Retina (tissue), 1 donor: ENCODE measurements at places on chromosomes 2 and 18.

DNA sequence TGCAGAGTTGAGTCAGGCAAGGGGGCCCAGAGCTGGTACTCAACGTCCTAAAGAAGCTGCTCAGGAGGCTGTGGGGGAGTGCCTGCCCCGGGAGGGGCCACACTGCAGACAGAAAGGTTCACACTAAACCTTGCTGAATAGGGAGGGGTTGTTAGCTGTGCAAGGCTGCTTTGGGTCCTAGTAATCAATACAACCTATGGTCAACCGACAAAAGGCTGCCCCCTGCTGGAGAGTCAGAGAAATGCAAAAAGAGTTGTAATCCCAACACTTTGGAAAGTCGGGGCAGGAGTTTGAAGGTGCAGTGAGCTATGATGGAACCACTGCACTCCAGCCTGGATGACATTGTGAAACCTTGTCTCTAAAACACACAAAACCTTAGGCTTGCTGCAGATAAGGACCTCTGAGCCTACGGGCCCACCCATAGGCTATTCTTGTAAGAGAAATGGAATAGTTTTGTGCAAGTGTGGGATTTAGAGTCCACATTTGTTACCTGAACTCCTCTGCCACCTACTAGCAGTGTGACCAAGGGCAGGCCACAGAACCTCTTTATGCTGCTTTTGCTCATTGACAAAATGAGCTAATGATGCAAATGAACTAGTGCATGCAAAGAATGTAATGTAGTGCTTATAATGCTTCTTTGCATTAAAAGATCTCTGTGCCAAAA, 81.5 kb downstream of the PRPF40A start:
- DNase-seq: peak; percentile 74

DNA sequence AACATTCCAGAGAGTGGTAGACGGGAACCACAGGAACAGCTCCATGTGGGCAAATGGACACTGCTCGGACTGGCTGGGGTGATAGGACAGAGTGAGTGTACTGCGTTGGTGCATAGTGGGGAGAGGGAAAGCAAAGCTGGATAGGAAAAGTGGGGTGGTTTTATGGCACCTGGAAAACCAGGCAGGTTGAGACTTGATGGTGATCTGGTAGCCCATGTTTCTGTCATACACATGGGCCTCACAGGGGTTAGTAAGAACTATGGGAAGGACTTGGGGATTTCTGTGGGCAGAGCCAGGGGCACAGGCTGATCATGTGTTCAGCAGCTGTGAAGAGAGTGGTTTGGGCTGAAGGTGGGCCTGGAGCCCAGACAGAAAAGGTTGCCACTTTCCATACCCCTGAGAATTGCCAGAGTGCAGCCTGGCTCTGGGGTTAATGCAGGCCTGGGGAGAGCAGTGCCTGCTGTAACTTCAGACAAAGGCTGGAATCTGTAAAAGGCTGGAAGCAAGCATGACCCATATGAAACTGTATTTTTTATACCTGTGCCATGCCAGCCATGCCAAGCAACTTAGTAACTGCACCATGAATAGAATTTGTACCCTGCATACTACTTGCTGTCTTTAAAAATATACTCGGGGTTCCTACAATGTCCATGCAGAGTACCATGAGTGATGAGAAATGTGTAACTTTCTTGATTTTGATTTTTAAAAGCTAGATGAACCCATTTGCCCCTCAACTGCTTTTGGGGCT, 41.9 kb downstream of the RPIA start:
- DNase-seq: no peak

DNA sequence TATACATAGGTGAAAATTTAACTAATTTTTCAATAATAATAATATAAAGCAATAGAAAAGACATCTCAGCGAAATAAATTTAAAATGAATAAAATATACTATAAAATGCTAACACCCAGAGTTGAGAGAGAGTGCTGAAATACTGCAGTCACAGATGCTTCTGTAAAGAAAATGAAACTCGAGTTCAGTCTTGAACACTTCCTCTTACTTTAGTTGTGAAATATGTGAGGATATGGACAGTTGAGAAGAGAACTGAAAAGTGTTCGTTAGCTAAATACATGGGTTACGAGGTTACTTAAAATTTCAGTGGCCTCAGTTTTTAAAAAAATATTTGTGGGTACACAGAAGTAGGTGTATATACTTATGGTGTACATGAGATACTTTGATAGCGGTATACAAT, 106.8 kb downstream of the DNAH7 start:
- no peak for DNase-seq

- no peak for DNase-seq
These were observed 52.0 kb downstream of the ARL4C start for GRCh38 chr2:234444893-234445292.

GRCh38 chr2:19035238-19035637, 323.2 kb downstream of the OSR1 start:
- DNase-seq: no peak

DNA sequence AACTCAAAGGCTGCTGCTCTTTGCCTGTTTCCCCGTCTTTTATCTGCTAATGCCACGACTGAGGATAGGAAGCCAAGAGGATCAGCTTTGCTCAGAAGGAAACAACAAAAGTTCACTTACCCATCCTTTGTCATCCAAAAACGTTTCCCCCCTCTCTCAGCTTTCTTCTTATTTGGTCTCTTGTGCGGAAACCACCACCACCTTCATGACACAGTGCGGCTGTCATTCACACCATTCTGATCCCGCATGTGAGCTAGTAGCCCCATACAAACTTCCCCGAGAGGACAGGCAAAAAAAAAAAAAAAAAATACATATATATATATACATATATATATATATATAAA, 656 bp downstream of the LRRTM4 start:
- peak; percentile 49 for DNase-seq

- no peak for DNase-seq
These were observed 885.7 kb downstream of the DCC start for GRCh38 chr18:53225567-53226325.

- no peak for DNase-seq
These were observed 24.4 kb upstream of the CATIP start for GRCh38 chr2:218332288-218332687.

DNA sequence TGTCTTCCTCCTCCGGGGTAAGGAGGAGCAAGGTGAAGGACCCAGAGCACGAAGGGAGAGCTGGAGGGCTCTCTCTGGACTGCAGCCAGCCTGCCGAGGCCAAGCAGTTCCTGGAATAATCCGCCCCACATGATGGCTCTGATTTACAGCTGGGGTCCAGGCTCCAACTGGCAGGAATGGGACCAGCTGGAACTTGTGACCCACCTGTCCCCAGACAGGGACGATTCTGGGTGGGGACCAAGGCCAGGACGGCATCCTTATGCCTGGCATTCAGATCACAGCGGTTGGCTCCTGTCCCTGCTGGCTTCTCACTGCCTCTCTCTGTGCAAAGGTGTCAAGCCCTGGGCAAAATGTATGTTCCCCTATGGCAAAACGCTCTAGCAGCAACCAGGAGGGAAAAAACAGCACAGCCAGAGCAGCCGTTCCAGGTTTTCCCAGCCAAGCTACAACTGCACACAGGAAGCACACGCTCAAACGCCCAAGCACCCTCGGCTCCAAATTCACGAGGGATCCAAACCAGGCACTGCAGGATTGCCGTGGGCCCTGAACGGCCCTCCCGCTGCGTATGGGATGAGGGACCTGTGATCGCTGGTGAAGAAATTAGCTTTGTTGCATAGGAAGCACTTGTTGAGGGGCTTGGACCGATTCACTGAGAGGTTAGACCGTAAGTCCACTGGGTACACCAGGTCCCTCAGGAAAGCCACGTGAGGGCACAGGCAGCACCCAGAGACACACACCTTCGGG, 35.8 kb downstream of the FAM178B start:
- no peak for DNase-seq

DNA sequence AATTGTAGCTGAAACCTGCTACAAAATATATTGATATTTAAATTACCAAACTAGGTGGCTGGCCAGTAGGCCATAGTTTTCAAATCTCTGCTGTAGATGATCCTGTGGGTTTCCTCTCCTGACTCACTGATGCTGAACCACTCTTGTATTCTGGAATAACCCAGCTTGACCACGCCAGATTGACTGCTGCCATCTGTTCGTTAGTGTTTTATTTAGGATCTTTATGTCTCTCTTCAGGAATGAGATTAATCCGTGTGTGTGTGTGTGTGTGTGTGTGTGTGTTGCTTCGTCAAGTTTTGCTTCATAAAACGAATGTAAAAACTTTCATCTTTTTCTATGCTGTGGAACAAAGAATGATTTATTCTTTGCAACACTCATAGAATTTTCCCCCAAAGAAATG, 187.1 kb downstream of the DYSF start:
- no peak for DNase-seq

GRCh38 chr18:7953095-7953958, 386.2 kb downstream of the PTPRM start:
- no peak for DNase-seq

DNA sequence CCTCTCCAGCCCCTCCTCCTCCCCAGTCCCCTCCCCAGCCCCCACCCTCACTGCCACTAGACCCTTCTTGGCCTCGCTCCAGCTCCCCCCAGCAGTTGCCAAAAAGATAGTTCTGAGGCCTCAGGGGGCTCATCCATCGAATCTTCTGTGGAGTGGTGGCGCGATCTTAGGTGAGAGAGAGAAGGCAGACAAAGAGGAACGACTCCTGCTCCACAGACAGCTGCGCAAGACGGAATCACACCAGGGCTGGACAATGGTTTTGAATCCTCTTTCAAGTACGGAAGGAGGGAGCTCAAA, 68.1 kb downstream of the LAMA3 start:
- DNase-seq: no peak
